ENCODE measurements at places on chromosomes 7 and 10.

- no peak for DNase-seq
Observed at GRCh38 chr7:158404031-158404761, 183.4 kb downstream of the PTPRN2 start.

- no peak for DNase-seq
Observed at GRCh38 chr7:13604178-13604577, 385.3 kb downstream of the ETV1 start.

DNA sequence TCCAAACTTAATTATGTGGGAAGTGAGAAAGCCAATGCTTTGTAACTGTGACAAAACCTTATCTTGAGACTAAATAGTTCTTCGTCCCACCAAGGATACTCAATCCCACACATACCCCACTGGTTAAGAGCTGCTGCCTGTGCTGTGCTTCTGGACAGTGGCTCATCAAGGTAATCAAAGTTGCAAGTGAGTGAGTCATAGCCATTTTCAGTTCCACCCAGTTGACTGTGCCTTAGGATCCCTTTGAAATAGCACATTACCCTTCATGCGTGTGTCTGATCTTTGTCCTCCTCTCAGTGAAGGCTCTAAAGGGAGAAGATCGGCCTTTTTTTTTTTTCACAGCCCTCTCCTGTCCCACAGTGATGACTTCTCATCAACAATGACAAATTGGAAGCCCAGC lies 706.0 kb upstream of the AUTS2 start:
- DNase-seq, result no peak

- no peak for DNase-seq
Observed at GRCh38 chr7:26284995-26285632, 6.5 kb upstream of the SNX10 start.

GRCh38 chr10:17064435-17064834 lies 65.2 kb downstream of the CUBN start:
- DNase-seq, result no peak

DNA sequence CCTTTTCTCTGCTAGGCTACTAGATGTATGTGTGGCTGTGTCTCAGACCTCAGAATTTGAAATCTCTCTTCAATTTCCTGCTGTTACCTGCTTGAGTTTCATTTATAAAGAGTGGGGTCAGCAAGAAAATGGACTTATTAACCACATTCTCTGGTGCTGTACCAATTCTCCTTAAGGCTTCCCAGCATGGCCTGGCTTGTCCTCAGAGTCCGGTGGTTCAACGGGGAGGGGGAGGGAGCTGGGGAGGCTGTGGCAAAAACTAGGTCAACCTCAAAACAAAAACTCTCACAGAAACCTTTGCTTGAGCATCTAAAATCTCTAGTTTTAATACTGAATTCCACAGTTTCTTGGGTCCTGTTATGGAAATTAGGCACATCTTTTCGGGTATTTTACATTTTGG lies 389.1 kb upstream of the COBL start:
- no peak for DNase-seq

- no peak for DNase-seq
Observed at GRCh38 chr10:3056280-3057037, 10.9 kb upstream of the PFKP start.

- DNase-seq, result no peak
Observed at GRCh38 chr10:128277267-128277840, 151.1 kb upstream of the MKI67 start.

- DNase-seq, result no peak
Observed at GRCh38 chr7:44212018-44212417, 11.2 kb downstream of the YKT6 start.

DNA sequence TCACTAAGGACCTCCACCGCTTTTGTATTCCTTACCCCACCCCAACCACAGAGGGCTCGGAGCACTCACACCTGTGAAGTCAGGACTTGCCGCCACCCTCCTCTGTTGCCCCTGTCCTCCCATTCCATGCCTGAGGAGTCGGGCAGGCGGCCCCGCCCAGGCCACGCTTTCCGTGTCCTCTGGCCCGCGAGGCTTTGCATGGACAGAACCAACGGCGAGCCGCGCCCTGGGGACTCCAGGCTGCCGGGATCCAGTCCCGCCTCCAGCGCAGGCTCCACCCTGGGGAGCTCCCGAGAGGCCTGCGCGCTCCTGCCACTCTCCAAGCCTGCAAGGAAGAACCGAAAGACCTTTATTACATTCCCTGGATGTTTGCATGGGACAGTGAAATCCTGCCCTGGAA lies 366.4 kb upstream of the POM121L12 start:
- DNase-seq, result no peak

DNA sequence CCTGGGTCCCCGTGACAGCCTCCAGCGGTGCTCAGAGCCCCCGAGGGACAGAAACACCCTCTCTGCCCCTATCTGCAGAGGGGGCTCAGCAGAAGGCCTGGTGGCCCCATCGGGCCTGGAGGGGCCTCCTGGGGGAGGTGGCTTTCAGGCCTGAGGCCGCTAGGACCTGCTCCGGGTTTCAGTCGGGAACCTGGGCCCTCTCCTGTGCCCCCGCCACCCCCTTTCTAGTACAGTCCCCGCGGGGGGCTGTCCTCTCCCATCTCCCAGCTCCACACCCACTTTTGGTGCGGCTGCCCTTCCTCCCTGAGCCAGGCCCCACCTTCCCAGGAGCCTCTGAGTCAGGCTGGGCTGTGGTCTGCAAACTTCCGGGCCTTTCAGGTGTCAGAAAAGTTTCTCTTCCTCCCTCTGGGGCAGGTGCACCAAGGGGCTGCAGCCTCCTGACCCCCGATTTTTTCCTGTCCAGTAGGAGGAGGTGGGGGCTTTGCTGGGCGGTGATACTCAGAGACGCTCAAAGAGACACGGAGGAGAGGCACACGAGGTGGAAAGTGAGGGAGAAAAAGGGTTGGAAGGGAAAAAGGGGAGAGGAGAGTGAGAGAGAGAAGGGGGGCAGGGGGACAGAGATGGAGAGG lies 692 bp downstream of the CARD11 start:
- DNase-seq, result peak; percentile 53

- DNase-seq, result no peak
Observed at GRCh38 chr10:3548702-3549101, 236.3 kb downstream of the KLF6 start.

DNA sequence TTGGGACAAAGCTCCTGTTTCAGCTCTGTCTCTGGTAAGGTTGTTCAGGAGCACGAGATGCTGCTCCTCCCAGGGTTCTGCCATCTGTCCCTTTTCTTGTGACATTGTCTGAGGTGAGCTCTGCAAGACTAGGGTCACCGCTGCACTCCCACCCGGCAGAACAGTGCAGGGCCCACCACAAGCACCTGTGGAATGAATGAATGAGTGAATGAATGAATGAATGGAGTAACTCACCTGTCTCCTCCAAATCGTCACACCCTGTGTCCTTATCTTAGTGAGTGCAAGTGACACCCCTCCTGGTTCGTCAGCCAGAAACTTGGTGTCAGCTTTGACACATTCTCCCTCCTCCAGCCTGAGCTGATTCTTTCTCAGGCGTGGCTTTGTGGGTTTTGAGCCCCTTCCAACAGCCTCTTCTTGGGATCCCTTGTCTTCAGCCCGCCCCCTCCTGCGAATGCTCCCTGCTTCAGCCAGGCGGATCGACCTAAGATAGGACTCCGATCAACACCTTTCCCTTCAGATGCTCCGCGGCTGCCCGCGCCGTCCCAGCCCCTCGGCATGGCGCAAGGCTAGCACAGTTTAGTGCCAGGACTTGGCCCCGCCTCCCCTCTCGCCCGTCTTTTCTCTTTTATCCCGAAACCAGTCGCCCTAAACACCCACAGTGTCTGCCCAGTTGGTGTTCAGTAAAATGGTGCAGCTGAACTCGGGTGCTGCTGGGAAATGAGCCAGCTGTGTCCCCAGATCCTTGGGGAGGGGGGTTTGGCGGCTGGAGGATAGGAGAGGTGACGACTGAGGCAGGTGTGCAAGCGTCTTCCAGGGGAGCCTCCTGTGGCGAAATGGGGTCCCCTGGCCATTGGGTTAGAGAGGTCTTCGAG lies 89.3 kb downstream of the BEND7 start:
- no peak for DNase-seq

DNA sequence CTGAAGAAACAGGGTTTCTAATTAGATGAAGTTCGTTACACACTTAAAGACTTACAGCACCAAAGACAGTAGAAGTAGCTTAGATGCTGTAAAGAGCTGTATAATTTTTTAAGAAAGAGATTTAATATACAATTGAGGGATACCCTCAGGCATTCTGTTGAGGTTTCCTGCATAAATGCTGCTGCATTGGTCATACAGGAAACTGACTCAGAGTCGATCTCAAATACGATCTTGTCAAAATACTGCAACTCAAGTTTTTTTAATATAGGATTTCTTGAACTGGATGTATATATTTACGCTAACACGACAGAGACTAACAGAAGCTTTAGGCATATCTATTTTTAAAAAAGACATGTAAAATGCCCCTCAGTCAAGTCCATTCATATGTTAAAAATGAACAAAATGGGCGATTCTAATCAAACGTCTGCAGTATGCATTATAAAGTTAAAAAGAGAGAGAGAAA lies 2.4 kb upstream of the ARID5B start:
- no peak for DNase-seq

GRCh38 chr7:108083980-108084379 lies 46.2 kb downstream of the LAMB4 start:
- DNase-seq, result no peak

- no peak for DNase-seq
Observed at GRCh38 chr7:98619450-98620321, 2.6 kb downstream of the NPTX2 start.

DNA sequence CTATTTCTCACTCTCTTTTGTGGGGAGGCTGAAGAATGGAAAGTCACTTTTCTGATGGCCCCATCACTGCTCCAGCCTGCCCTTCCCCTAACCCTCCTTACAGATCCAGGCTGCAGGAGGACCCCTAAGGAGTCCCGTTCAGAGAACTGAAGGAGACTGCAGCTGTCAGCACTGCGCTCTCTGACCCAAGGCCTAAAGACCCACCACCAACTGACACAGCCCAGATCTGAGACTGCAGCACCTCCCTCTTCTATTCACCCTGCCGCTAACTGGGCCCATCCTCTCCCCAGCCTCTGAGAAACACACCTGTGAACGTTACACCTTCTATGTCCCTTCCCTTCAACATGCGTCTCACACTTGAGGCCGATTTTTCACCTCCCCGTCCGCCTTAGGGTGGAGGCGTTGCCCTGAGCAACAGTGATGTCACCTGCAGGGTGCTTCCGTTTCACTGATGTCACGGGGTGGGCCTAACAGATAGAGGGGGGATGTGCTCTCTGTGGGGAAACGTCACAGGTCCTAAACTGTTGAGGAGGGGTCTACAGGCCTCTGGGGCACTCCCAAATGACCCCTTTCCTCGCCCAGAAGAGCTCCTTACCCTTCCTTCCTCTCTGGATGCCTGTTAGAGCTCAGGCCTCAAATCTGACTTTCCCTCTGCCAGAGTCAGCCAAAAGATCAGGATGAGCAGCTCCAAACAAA lies 5.1 kb downstream of the ITPRIP start:
- no peak for DNase-seq

- no peak for DNase-seq
Observed at GRCh38 chr10:75239096-75239790, 3.5 kb upstream of the COMTD1 start.

DNA sequence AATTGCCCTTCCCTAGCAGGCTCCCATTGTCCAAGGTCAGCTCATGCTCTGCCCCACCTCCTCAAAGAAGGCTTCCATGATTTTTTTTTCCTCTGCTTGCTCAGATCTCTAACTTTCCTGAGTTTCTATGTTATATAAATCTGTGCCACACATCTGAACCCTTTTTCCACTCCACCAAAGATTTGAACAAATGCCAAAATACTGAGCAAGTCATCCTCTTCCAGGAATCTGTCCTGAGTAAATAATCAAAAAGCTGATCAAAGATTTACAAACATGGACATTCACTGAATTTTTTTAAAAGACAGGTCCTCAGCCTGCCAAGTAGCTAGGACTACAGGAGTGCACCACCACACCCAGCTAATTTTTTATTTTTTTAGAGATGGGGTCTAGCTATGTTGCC lies 102.8 kb upstream of the ARID5B start:
- no peak for DNase-seq

DNA sequence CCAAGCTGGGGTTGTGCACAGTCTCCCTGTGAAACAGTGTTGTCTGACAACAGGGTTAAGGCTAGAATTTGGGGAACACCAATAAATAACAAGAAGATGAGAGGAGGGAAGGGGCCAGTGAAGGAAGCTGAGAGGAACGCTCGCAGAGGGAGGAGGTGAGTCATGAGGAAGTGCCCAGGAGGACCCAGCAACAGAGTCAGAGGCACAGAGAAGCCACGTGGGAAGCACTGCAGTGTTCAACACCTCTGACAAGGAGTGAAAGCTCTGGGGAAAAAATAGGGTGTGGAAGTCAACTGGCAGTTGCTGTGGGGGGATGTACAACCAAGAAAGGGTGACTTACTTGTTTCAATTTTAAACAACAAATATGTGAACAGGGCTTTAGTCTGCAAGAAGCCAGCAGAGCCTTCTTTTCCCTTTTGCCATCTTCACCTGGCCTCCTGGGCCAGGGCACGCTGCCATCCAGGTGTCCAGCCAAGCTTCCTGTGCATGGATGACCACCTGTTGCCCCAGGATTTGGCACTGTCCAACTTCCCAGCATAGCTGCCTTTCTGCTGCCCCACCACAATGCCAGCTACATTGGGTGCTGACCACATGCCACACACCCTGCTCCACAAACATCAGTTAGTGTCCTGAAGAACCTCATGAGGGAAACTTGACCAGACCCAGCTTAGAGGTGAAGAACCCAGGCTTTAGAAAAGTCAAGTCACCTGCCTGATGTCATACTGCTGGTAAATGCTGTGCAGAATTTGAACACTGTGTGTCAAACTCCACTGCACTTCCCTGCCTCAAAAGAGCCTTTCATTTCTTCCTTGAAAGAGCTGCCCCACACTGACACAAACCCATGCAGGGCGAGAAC lies 69.6 kb downstream of the ATXN7L1 start:
- DNase-seq, result peak; percentile 43

GRCh38 chr7:101165958-101166647 lies 734 bp upstream of the VGF start:
- DNase-seq, result no peak

GRCh38 chr10:34814223-34814912 lies 728 bp downstream of the PARD3 start:
- DNase-seq, result peak; percentile 53

- no peak for DNase-seq
Observed at GRCh38 chr7:65953001-65953720, 28.9 kb downstream of the GUSB start.

DNA sequence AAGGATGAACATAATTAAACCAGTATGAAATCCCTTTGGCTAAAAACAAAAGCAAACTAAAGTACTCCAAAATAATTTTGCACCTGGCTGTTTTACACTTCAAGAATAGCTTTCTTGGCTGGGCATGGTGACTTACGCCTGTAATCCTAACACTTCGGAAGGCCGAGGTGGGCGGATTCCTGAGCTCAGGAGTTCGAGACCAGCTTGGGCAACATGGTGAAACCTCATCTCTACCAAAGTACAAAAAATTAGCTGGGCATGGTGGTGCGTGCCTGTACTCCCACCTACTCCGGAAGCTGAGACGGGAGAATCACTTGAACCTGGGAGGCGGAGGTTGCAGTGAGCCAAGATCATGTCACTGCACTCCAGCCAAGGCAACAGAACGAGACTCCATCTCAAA lies 92.2 kb upstream of the AMPH start:
- DNase-seq, result no peak

GRCh38 chr10:64191286-64191685 lies 670.1 kb downstream of the REEP3 start:
- no peak for DNase-seq
